NCI-H526 (cell line): ENCODE measurements at places on chromosomes 6 and 20.

GRCh38 chr6:65259059-65259458, 448.0 kb downstream of the EYS start:
- no peak for DNase-seq

- DNase-seq: no peak
Measured at GRCh38 chr6:54802775-54803634, 43.6 kb upstream of the FAM83B start.

GRCh38 chr6:33160728-33161344, 31.4 kb downstream of the COL11A2 start:
- no peak for DNase-seq

DNA sequence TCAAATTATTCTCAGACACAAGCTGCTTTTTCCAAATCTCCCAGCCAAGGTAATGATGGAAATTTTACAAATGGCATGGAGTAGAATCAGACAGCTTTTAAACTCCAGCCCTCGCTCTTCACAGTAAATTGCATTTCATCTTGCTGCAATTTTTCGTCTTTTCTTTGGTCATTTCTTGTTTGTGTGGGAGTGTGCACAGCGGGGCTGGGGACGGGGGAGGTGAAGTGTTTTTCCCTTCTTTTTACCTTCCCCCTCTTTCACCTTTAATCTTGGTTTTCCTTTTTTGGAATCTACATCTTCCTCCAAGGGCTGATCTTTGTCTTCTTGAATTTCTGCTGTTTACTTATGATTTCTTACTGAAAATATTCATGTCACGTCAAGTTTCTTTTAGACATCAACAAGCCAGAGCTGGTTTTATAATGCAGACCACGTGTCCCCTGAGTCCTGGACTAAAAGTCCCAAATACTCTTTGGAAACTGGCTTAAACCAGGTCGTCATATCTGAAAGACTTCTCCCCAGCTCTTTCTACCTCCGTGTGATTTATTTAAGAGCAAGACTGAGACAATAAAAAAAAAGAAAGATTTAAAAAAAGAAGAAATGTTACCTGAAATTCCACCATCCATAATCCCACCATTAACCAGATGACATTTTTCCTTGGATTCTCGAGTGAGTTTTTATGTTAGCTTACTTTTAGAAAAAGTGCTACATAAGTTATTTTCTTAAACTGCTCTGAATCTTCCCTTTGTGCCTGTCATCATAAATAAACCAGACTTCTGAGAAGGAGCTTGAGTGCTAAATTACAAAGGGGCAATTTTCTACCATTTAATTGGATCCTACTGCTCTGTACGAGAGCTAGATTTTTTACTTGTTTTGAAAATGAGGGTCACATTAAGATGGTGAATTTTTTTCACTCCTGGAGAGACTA, 52.0 kb downstream of the MAP3K5 start:
- DNase-seq: no peak

DNA sequence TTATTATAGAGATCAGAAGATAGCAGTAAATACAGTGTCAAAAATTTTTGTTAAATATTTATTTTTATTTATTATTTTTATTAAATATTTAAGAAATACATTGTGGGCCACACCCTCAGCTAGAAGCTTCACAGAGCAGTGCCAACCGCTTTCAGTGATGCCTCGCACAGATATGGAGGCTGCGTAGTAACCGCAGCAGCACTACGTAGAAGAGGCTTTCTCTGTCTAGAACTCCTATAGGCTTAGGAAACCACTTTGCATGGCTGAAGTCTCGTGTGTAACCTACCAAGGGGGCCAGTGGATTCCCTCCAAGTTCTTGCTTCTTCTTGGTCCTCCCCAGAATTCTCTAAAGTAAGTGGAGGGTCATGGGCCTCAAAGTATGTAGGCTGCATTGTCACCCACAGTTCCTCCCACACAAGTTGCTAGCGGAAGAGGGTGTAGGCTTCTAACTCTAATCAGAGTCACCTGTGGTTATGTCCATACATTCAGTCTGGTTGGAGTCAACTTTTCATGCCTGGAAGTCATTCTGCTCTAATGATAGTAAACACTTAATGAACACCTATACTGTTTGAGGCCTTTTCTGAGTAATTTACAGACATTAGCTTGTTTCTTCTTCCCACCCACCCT, 285.6 kb downstream of the CDKAL1 start:
- no peak for DNase-seq

GRCh38 chr6:90274451-90275030, 22.1 kb downstream of the BACH2 start:
- DNase-seq: no peak

GRCh38 chr6:25302677-25303128, 23.5 kb downstream of the CARMIL1 start:
- no peak for DNase-seq
